ENCODE measurements at places on chromosomes 5 and 9. TPM values are rescaled to one million over a fixed set of nuclear protein-coding genes. Genes with fewer than 3 reads are reported as not detected.

Gene CNTRL
- 72.2 TPM for total RNA-seq

Gene CCL28
- total RNA-seq: 13.9 TPM

Gene MYORG
- 2.3 TPM for total RNA-seq

Gene OBP2B
- not detected for total RNA-seq

Measured in activated CD4-positive, alpha-beta T cell treated with anti-CD3 and anti-CD28 coated beads for 36 hours (primary cell).